ENCODE measurements at places on chromosomes 2 and 18.

DNA sequence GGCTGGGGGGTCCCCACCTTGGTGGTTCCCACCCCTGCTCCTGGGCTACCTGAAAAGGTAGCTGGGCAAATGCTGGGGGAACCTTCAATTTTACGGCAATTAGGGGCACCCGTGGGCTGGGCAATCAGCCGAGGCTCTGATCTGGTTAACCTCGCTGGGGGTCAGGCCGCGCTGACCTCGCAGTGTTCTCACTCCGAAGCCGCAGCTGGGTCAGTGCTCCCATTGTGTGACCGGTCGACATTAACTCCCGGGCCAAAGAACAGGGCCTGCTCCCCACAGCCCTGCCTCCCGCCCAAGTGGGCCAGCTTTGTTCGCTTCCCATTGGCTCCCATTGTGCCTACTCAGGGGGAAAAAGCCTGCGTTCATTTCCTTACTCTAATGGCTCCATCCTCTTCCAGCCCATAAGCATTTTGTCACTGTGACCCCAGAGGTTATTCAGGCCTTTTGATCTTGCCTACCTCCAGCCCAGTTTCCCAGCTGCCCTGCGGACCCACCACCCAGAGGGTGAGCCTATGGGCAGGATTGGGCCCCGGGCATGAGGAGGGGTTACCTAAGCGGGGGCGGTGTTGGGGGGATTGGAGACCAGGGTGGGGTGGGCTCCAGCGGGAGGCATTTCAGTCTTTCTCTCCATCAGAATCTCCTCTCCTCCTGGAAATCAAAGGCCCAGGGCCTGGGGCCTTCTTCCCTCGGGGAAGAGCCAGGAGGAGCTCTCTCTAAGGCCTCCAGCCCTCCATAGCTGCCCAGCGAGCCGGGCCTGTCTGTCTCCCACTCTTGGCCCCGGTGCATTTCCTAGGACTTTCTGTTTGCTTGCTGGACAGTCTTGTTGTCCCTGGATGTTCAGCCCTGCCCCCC, 90.1 kb downstream of the MYCN start:
- DNase-seq = no peak

DNA sequence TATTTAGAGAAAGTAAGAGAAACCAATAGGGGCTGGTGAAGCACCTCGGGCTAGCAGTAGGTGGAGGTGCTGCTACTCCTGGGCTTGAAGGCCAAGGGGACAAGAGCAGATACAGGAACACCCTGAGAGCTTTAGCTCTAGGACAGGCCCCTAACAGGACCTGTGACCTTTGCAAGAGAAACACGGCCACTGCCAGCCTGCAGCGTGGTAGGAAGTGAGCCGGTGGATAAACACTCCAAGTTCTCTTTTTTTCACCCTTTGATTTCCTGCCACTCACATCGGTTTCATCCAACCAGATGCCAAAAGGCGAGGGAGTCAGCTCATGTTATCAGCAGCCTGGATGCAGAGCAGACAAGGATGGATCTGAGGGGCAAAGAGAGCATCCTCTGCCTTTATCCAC, 66.8 kb upstream of the SPRED2 start:
- DNase-seq = no peak

DNA sequence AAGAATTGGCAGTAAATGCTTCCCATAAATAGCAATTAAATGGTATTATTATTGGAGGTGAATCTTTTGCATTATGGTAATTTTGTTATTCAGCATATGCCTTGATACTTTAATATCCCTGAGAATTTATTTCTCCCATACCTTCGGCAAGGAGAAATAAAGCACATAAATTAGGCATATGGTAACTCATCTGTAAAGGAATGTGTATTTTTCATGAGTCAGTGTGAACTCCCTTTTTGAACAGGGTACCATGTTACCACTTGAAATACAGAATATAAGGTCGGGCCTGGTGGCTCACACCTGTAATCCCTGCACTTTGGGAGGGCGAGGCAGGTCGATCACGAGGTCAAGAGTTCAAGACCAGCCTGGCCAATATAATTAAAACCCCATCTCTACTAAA, 18.4 kb downstream of the METTL21A start:
- DNase-seq = no peak

DNA sequence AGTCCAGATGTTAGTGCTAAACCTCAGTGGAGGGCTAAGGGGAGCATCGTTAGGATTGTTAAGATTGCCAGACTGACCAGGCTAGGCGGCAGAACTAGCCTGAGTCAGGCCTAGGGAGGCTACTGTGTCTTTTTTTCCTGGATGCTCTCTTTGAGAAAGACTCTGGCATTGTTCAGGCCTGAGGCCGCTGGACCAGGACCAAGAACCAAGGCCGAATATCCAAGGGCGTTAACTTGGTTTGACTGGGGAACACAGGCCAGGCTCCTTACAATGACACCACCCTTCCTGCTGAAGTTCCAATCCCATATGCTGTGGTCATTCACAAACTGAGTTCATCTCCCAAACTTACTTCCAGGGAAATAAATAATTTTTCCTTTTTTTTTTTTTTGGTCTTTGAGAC, 10.6 kb downstream of the HTRA2 start:
- no peak for DNase-seq

GRCh38 chr2:197851451-197851850, 47.1 kb downstream of the PLCL1 start:
- no peak for DNase-seq

DNA sequence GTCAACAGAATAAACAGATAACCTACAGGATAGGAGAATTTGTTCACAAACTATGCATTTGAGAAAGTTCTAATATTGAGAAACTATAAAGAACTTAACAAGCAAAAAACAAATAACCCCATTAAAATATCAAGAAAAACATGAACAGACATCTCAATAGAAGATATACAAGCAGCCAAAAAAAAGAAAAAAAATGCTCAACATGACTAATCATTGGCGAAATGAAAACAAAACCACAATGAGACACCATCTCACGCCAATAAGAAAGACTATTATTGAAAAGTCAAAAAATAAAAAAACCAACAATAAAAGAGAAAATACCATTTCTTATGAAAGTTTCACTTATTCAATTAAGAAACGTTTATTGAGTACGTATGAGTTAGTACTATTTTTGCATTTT, 800.5 kb downstream of the CBLN2 start:
- DNase-seq = no peak

DNA sequence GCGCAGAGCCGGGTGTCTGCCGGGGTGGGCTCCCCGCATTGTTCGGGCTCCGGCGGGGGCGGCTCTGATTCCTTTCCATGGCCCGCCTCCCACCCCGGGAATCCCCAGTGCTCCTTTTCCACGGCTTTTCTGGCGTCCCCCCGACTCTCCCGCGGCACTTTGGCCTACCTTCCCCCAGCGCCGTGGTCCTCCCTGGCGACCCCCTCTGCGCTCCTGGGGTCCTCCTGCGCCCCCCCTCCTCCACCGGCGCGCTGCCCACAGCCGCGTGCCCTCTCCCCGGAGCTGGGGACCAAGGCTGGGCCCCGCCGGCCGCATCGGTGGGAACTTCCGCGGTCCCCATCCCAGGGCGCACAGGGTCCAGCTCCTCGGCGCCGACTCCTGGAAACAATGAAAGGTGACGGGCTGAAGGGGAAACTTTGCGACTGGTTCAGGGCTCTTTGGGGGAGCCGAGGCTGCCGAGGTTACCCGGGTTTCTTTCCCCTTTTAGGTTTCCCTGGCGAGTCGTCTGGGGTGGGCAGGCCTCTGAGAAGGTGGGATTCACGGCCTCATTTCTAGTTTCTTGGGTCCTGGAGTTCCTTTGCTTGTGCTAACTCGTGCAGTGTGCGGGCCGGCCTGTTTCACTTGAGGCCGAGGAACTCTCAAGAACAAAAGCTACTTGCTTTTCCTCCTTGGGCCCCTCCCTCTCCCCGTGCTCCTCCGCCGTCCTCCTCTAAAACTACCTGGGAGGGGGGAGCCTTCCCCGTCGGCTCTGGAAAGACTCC, 2.2 kb downstream of the TGIF1 start:
- no peak for DNase-seq

- DNase-seq = no peak
Observed at GRCh38 chr18:75836516-75836915, 409.0 kb upstream of the SMIM21 start.

GRCh38 chr2:68912732-68913131, 40.0 kb downstream of the GKN2 start:
- DNase-seq = no peak

- DNase-seq = no peak
Observed at GRCh38 chr18:32877371-32877770, 104.5 kb upstream of the KLHL14 start.

- no peak for DNase-seq
Observed at GRCh38 chr18:61893309-61893970, 633 bp upstream of the RNF152 start.

GRCh38 chr2:86037141-86037794, 68.4 kb downstream of the POLR1A start:
- no peak for DNase-seq

DNA sequence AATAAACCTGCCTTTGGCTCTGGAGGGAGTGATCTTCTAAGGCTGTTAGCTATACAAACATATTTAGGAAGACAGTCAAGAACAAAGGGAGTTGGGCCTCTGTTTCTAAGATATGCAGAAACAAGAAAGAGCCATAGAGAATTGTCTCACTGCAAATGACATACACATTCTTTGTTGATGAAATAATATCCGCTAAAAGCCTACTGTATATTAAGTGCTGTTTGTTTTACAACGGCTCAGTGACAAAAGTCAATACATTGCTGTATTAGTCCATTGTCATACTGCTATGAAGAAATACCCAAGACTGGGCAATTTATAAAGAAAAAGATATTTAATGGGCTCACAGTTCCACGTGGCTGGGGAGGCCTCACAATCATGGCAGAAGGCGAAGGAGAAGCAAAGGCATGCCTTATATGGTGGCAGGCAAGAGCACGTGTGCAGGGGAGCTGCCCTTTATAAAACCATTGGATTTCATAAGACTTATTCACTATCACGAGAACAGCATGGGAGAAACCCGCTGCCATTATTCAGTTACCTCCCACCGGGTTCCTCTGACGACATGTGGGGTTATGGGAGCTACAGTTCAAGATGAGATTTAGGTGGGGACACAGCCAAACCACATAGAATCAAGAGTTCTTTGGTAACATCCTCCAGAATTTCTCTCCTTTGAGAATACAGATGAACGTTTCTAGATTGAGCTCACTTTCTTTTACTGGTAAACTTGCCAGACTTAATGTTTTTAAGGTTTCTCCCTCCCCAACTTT, 157.8 kb downstream of the PIK3C3 start:
- DNase-seq = no peak

DNA sequence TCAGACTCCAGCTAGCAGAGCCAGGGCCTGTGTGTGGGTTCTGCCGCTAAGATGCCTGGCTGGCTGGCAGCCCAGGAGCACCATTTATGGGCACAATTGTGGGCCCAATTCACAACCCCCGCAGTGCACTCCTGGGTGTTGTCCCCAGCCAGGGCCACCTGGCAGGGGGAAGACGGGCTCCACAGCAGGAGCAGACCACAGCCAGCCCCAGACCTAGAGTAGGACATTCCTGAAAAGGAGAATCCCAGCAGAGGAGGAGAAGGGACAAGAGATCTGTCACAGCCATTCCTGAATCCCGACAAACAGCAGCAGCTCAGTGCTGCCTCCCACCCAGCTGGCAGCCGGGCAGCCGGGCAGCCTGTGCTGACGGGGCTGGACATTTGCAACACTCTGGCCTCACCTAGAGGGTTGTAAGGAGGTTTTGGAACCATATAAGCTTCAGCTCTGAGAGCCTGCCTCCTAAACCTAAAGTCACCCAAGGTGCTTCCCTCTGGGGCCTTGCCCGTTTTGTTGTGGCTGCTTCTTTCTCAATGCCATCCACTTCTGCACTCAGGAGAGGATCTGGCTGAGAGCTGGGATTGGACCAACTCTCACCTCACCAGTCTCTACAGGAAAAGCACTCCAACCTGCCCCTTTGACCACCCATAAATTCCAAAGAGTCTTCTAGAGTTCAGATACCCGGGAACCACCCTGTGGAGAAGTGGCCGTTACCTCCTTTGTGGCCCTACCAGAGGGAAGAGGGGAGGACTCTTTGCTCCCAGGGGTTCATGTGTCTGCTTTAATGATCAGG, 4.1 kb upstream of the TMEM177 start:
- no peak for DNase-seq

DNA sequence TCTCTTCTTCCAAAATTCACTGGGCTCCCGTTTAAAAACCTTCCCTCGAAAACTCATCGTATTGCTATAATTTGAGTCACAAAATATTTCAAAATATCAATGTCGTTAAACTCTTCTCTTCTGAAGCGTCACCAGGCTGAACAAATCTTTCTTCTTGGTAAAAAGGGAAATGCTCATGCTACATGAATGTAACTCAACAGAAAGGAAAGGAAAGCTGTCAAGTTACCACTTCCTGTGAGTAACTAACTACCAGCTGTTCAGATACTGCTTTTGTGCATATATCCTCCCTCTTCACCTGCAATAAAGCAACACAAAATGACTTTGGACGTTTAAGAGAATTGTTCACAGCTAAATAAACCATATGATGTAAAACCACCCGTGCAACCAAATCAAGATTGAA, 95.4 kb downstream of the DOCK10 start:
- DNase-seq = no peak

GRCh38 chr18:50649821-50650220, 89.9 kb downstream of the MAPK4 start:
- no peak for DNase-seq

- no peak for DNase-seq
Observed at GRCh38 chr2:44207102-44207501, 38.4 kb downstream of the PPM1B start.

- no peak for DNase-seq
Observed at GRCh38 chr2:28638102-28638501, 113.5 kb upstream of the PPP1CB start.

- no peak for DNase-seq
Observed at GRCh38 chr18:22179174-22179573, 9.8 kb downstream of the GATA6 start.

- peak; percentile 27 for DNase-seq
Observed at GRCh38 chr18:67217551-67218166, 298.9 kb downstream of the DSEL start.

GRCh38 chr2:55958756-55959155, 35.2 kb upstream of the EFEMP1 start:
- DNase-seq = no peak

DNA sequence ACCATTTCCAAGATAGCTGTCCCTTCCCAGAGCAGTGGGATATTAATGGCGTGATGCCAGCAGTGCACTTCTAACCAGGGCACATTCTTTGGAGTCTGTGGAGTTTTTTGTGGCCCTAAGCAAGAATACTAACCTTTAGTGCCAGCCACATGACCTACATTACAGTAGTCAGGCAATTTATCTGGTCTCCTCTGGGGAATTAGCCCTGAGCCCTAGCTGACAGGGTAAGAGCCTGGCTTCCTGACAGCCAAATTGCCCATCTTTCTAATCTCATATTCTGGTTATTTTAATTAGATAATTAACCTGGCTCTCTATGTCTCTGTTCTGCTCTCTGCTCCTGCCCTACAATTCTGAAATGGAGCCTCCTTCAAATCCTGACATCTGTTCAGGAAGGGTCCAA, 5.2 kb downstream of the PFN4 start:
- DNase-seq = no peak

DNA sequence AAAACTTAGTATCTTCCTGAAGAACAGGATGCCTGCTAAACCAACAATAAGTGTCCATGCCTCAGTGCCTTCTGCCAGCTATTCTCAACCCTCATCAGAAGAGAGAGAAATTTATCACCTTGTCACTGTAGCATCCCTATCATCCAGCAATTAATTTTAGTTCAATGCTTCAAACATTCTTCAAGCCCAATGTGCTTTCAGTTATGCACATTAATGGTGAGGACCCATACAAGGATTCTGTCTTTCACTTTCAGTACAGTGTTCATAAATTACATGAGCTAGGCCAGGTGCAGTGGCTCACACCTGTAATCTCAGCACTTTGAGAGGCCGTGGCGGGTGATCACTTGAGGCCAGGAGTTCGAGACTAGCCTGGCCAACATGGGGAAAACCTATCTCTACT, 47.0 kb upstream of the MSH6 start:
- no peak for DNase-seq

GRCh38 chr2:128606837-128607236, 288.2 kb upstream of the HS6ST1 start:
- no peak for DNase-seq

Measured in retinal pigment epithelial cell (primary cell).